ENCODE measurements at places on chromosomes 12 and 14.

DNA sequence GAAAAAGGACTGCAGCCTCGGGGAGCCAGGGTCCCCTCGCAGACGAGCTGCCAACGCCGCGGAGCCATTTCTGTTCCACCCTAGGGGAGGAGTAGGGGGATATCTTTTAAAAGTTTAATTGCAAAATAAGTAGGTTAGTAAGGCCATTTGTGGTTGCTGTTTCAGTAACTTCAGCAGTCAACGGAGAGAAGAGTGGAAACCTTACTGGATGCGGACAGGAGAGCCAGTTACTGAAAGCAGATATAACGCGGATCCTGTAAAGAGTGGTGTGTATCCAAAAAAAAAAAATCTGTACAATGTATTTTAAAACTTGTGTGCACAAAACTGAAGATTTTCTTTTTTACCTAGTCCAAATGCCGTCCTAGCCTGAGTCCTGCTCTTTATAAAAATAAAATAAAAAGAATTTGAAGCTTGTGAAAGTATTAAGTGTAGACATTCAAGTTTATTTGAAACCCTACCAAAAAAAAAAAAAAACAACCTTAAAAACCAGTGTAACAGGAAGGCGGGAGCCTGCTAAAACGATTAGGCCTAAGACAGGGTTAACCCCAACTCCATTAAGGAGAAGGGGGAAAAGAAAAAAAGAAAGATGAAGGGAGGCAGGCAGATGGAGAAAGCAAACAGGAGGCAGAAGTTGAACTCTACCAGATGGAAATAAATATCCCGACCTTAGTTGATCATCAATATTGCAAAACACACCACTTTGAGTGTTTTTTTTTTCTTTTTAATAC lies 1.0 kb upstream of the BTG1 start:
- no peak for DNase-seq

DNA sequence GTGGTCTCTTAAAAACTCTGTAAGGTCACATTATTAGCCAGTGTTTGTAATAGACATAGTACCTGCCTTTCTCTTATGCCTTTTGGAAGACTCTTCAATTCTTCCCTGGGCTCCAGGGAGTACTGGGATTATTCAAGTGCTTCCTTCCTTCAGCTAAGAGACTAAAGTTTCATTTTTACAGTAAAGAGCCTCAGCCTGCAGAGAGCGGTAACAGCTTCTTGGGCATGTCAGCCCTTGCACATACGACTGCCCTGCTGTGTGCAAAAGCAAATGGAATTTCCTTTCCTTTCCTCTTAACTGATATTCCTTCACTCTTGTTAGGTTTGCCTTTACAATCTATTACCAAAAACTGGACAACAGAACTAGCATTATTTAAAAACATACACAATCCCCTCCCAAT lies 32.9 kb upstream of the AMIGO2 start:
- no peak for DNase-seq

DNA sequence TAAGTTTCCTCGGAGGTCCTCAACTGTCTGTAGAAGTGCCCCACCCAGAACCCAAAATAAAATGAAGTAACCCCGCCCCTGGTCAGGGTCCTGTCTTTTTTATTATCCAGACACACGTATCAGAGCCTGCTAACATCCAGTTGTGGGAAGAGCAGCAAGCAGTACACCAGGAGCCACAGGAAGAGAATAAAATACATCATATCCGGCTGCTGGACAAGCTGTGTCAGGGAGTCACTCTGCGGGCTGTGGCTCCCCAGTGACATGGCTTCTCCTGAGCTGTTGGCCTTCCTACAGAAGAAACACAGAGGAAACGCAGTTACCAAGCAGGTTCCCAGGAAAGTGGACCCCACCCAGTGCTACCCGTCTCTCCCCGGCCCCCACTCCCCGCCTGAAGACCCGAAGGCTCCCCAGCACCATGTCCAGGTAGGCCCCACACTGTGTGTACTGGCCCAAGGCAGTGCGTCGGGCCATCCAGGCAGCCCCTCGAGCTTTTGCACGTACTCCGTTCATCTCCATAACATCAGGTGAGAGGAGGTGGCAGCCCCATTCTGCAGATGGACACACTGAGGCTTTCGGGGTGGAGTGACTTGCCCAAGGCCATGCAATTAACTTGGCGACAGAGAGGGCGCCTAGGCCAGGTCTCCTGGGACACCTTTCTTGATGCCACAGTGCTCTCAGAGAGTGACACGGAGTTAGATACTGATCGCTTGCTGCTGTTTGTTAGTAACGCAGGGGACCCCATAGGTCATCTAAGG lies 34.3 kb upstream of the DICER1 start:
- no peak for DNase-seq

DNA sequence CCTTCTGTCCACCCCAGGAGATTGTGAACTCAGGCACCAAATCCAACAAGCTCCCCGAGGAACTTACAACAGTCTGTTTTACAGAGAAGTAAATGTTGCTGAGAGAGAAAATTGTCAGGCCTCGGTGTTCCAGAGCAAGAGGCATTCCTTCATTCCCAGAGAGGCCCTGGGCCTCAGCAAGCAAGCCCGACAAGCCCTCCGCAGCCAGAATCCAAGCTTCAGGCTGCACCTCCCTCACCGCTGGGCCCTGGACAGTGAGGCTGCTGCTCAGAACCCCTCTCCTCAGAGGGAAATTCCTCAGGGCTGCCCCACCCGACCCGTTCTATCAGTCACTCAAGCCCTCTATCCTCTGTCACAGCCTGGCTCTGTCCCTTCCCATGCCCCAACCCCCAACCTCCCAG lies 56.4 kb downstream of the ZFP36L1 start:
- no peak for DNase-seq

DNA sequence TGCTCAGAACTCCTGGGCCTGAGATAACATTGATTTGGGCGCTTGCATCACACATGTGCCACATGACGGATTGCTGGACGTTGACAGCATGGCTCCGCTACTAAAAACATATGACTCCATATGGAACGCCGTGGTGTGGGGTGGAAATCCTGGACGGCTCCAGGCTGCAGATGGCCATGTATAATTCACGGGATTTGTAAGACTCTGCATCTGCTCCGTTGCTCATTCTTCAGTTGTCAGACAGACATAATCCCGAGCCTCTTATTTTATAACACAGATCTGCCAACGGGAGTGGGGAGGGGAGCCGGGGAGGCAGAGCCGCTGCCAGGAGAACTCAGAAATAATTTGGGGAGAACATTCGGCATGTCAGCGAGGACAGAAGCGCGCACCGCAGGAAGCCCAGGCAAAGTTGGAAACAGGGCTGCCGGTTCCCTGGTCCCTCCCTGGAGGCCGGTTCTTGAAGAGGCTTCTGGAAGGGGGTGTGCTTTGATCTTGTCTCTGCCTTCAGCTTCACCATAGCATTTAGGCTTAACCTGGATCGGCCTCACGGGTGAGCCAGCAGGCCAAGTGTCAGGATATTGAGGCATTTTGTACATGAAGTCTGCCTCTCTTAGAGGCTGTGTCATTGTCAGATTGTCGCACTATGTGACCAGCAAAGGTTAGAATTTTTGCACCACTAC lies 45.8 kb upstream of the MYL2 start:
- no peak for DNase-seq

- peak; percentile 56 for DNase-seq
Observed at GRCh38 chr12:89098441-89099112, 253.7 kb downstream of the DUSP6 start.

DNA sequence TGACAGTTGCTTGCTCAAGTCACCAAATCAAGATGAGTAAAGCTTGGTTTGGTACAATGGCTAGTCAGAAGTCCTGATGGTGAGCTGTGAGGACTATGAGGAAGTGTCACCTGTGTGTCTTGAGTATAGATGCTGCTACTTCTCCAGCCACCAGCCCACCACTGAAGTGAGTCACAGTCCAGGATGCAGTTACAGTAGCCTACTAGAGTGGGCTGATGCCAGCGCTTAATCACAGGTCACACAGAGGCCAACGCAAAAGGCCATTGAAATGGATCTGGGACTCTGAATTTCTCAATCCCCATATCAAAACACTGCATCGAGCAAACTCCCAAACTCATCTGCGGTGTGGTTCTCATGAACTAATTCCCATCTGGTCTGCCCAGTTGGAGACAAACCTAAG lies 223.1 kb downstream of the ANO6 start:
- no peak for DNase-seq

Data from ecto neural progenitor cell (in vitro differentiated cells).